Suppressor macrophage treated with lipopolysaccharide for 4 hours (primary cell): ENCODE measurements at places on chromosomes 5 and 9.

GRCh38 chr5:27434335-27434734 is 395.9 kb upstream of the CDH9 start:
- DNase-seq = no peak

GRCh38 chr5:127799293-127799905 is 96.2 kb downstream of the CCDC192 start:
- no peak for DNase-seq

DNA sequence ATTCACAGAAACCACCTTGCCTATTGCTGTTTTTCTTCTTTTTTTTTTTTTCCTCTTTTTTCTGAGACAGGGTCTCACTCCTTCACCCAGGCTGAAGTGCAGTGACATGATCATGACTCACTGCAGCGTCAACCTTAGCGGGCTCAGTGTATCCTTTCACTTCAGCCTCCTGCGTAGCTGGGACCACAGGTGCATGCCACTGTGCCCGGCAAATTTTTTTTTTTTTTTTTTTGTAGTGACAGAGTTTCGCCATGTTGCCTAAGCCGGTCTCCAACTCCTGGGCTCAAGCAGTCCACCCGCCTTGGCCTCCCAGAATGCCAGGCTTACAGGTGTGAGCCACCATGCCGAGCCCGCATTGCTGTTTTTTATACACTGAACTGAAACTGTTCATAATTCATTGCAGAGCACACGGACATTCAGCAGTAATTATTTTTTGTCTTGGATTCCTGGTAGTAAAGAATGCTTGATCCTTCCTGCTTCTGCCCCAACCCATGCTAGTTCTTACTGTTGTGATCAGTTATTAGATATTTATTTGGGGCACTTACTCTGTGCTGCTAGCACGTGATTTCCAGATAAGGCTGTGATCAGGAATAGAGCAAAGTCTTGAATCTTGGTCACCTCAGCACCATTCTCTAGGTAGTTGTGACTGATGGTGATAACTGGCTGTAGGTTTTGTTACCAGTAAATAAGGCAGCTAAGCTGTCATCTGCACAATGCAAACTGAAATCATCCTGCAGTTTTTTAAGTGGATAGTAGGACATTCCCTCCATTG is 14.0 kb downstream of the MAP3K1 start:
- no peak for DNase-seq

GRCh38 chr5:135437796-135438560 is 9.2 kb downstream of the DCANP1 start:
- DNase-seq = peak; percentile 67
